ENCODE measurements at places on chromosomes 5 and 9. TPM values are rescaled to one million over a fixed set of nuclear protein-coding genes. Genes with fewer than 3 reads are reported as not detected.
A peak's percentile ranks its signal among the peaks of the same experiment; 100 is the strongest.

DNA sequence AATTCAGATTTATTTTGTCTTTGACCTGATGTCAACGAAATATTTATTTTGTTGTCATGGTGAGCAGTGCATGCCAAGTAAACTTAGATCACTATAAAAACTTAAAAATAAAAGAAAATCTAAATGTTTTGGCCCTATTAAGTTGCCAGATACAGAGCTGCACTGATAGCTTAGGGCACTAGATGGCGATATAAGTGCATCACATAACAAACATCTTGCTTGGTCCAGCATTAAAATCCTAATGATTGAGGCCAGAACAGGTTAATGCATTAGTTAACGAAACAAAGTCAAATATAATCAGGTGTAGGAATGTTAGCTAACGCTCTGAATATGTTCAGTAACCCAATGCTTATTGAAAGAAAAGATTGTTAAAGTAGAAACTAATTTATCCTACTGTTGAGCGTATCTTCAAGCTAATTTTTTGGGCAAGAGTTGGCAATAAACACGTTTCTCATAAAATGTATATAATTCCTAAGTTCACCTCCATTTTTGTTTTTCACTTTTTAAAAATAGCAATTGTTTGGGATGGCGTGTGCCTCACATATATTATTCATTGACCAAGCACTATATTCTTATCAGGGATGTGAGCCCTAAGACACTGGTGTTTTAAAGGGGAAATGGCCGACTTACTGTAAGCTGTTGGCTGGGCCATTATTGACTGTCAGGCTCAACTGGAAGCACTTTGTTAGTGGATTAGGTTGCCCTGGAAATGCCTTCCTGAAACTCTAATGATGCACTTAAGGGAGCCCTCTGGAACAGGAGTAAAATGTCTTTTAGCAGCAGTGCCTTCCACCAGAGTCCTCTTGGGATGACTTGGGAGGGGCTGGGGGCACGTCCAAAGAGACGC, 33.3 kb downstream of the KCTD16 start:
- DNase-seq = peak; percentile 69

DNA sequence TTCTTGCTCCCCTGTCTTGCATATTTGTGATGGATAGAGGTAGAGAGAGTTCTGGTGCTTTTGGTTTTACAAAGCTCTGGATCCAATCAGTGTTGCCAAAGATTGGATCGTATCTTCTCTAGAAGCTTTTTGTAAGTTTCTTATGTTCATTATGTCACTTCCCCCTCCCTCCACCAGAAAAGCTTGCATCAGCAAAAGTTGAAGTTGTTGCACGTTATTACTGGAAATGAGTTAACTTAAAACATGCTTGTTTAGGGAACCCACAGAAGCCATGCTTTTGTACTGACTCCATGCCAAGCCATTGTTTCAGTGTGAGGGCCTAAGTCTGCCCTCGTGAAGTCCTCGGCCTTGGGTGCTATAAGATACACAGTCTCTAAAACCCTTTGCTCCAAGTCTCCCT, 186.5 kb downstream of the ERCC6L2 start:
- DNase-seq = no peak

DNA sequence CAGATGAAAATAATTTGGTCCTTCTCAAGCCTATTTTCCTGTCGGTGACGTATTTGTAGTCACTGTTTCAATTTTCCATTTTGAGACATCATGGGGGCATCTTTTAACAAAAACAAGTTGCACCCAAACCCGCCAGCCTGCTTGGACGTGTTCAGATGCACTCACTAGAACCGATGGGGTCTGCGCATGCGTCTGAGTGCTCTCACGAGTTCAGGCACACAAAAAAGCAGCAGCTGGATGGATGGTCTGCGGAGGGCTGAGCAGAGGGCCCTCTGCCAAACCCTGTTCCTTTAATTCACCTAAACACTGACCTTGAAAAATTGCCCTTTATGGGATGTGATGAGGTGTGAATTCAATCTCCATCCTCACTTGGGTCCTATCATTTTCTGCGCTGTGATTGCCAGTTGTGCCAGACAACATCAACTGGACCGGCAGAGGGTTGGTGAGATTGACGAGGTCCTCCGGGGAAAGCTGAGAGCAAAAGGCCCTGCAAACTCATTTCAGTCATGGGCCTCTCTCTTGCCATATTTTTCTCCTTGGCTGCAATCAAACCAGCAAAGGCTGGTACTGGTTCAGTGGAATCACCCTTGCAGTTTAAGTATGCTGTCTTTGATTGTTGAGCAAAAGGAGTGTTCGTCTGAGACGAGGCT, 251.9 kb downstream of the NFIB start:
- no peak for DNase-seq

GRCh38 chr5:41414598-41414997, 95.8 kb downstream of the PLCXD3 start:
- peak; percentile 98 for DNase-seq

DNA sequence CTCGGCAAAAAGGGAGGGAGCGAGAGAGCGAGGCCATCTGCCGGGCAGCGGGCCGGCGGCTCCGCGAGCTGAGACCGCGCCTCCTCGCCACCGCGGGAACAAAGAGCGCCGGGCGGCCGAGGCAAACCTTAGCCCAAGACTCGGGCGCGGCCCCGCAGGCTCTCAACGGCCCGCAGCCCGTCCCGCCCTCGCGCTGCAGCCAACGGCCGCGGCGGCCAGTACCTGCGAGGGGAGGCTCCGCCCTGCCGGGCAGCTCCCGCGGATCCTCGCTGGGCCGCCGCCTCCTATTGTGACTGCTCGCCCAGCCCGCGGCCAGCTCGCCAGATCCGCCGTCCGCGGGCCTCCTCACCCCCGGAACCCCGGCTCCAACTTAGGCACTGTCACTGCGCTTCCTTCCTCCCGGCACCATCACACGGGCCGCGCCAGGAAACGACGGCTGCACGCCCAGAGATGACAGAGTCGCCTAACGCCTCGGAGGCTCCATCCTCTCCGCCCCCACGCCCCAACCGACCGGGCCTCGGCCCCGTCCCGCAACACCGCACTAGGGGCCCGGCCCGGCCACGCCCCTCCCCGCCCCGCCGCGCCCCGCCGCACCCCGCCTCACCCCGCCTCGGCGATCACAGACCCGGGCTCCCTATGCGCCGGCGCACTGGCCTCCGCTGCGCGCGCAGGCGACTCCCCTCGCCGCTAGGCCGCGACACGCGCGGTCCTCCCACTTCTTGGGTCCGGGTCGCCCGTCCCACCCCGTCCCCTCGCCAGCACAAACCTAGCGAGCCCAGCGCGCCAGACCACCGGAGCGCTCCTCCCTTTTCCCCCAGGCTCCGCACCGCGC, 479 bp upstream of the RNF38 start:
- peak; percentile 85 for DNase-seq

GRCh38 chr9:13436591-13436990, 157.1 kb upstream of the MPDZ start:
- DNase-seq = no peak

- DNase-seq = no peak
Measured at GRCh38 chr5:123928401-123928800, 416.4 kb downstream of the CSNK1G3 start.

DNA sequence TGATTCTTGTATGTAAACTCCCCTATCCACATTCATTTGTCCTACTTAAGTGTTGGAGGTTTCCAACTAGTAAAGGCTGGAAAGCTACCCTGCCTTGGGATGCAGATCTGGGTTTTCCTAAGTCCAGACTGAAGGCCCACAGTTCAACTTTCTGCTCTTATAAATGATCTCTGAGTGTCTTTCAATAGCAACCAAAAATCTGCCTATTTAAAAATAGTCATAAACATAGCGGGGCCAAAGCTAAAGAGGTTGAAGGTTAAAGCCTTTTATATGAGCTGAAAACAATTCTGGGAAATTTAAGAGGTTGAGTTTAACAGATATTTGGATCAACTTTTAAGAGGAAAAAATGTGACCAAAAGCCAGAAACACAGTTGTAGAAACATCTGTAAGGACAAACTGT, 87.2 kb downstream of the NTRK2 start:
- DNase-seq = no peak

- DNase-seq = peak; percentile 74
Measured at GRCh38 chr5:400282-401145, 42.5 kb upstream of the EXOC3 start.

GRCh38 chr5:173293817-173294672, 34.2 kb downstream of the STC2 start:
- DNase-seq = peak; percentile 82

GRCh38 chr5:10023494-10023893, 226.2 kb downstream of the ATPSCKMT start:
- no peak for DNase-seq

GRCh38 chr9:104810421-104811339, 46.8 kb downstream of the NIPSNAP3B start:
- peak; percentile 94 for DNase-seq

DNA sequence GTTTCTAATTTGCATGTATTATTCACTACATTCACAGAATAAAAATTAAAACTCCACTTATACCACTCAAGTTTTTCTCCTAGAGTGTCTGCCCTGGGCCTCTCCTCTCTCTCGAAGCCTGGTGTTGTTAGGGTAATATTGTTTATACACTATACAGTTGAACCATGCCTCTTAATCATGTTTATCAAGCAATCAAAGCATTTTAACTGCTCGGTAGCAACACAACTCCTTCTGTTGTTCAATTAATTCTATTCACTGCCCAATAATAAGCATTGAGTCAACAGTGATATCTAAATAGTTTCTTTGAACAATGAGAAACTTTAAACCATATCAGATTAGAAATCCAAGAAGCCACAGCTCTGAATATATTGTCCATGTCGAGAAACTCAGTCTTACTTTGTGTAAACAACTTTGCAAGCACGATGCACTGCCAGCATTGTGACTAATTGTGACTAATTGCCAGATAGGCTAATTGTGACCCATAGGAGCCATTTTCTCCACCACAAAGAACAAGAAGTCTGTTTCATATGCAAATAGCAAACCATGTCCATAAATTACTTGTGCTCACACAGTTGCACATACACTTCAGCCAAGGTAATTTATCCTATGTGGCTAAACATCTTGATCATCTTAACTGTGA, at the start of gene DNAH5:
Gene DNAH5 (minus strand): TSS at position 129 of the 640 bp plus-strand sequence. CDS start 250 bp downstream, outside the sequence.
- DNase-seq = peak; percentile 97

DNA sequence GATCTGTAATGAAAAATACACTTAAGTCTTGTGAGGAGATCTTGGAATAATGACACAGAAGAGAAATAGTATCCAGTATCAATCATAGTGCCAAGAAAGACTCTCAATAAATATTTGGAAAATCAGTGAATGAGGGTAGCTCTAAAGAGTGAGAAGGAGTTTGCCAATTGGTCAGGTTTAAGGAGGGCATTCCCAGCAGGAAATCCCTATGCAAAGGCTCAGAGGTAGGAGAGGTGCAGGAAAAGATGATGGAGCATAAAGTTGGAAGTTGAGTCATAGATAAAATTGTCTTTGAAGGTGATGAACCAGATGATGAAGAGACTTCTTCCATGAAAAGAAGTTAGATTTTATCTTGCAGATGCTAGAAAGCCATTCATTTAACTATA, 27.8 kb downstream of the TNPO1 start:
- no peak for DNase-seq

GRCh38 chr9:32571969-32572899, 725 bp downstream of the NDUFB6 start:
- DNase-seq = peak; percentile 89

DNA sequence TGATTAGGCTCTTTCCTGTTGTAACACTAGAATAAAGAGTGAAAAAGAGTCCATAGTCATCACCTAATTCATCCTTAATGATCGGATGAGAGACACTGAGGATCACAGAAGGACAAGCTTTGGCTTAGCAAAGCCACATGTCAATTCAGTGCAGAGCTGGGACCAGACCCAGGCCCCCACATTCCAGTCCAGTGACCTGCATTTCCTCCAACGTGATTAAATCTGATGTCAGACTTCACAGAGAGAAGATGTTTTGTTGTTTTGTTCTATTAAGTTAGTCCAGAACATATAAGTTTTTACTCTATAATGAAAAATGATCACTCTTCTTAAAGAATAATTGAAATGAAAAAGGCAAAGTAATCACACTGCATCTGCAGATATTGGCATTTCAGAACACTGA, 377.9 kb upstream of the PAPPA start:
- DNase-seq = no peak

DNA sequence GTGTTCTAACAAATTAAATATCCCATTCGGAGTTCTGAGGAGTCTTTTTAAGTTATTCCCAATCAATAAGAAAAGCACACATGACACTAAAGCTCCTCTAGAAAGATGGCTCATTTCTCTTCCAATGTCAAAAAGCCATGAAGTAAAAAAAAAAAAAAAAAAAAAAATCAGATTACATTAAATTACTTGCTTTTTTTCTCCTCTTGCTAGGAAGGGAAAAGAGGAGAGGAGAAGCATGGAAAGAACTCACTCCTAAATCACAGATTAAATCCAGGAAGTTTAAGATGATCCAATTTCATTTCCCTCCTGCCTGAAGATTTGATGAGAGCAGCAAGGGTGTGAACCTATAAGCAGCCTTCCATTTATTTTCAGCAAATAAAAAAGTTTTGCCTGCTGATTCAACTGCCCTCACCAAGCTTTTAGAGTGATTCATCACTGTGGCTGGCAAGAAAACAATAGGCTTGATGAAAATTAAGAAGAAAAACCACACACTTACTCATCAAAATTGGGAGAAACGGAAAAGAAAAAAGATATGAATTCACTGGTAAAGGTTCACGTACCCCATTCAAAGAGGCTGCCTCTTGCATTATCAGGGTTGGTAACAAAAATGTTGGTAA, 19.7 kb downstream of the MYO10 start:
- peak; percentile 98 for DNase-seq

CAMK2A gene
- total RNA-seq = 0.17 TPM

HAUS6 gene
- total RNA-seq = 18.8 TPM

CDH10 gene
- total RNA-seq = not detected

SEMA4D gene
- 14.2 TPM for total RNA-seq

ENTPD8 gene
- not detected for total RNA-seq

FAM174A gene
- 16.3 TPM for total RNA-seq

SPINK5 gene
- total RNA-seq = not detected

CCDC183 gene
- not detected for total RNA-seq

IL4 gene
- total RNA-seq = not detected

PCDHB13 gene
- 0.39 TPM for total RNA-seq

Measured in M059J (cell line).